Activated T-helper 1 cell treated with anti-CD3 and anti-CD28 coated beads, Interleukin-12 subunit alpha, Interleukin-12 subunit beta, Interleukin-2, Interleukin-4 antibody, amounts not matched to agents 30 ng/mL and 10 ng/mL and 1 ng/mL, durations not matched to agents 14 hours and 24 hours and 36 hours (primary cell): ENCODE measurements at places on chromosomes 12 and 14.

DNA sequence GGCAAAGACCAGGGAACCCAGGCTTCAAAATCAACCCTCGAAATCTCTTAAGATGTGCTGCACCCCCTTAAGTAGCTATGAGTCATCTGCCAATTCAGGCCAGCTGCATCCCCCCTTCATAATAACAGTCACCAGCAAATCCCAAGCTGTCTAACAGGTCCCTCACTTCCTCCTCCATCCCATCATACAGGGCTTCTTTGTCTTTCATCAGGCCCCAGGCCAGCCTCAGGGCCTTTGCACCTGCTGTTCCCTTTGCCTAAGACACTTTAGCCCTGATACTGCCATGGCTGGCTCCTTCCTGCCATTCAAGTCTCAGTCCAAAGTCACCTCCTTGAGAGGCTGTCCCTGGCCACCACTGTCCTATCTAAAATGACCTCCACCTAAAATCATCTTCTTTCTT lies 4.0 kb downstream of the RASAL1 start:
- no peak for DNase-seq

DNA sequence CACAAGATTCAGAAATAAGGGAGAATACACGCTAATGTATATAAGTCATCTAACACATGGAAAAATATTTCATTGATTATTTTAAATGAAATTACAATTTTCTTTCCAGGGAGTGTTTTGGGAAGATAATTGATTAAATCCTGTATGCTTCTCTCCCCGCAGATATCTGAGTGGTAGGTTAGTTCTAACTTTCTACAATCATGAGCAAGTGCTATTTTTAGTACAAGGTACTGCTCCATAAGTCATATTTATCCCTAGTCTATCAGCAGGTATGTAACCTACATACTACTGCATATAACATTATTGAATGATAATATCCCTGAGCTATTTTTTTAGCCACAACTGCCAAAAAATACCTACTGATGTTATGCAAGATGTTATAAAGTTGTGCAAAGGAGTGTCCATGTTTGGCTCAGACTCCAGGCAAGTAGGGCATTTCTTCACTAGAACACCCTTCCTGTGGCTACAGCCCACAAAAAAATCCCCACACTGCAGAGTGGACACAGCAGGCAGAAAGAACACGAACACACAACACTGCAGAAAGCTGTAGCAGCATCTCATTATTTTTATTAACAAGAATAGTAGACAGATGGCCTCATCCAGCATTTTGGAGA lies 87.0 kb downstream of the SEC23A start:
- no peak for DNase-seq

GRCh38 chr14:30551460-30551859 lies 7.5 kb upstream of the G2E3 start:
- no peak for DNase-seq

DNA sequence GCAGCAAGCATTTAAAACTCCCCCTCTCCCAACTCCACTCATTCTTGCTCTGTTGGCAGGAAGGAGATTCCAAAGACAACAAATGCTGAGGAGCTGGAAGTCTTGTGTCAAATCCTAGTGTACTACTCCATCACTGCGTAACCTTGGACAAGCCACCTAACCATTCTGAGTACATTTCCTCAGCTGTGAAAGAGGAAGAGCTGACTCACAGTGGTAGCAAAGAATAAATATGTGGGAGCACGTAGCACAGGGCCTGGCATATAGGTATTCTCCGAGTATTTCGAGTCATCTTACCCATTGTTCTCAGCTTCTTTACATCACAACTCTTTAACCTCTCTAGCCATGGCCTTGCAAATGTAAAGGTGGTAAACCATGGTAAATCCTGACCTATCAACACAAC lies 28.7 kb downstream of the EGLN3 start:
- no peak for DNase-seq

DNA sequence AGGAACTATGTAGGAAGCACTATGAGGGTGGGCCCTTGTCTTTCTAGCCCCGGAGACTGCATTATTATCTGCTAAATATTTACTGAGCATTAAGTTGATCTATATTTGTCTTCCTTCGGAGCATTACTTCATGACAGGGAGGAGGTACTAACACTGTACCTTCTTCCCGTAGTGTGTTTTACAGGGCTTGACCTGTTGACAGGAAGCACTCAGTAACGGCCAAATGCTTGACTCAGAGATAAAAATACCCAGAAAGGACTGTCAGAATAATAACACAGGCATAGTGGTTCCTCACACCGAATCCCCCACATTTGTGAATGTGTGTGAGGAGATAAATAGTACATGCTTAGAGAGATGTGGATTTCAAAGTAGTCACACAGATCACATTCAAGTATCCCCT lies 466.6 kb downstream of the EGLN3 start:
- DNase-seq: no peak

- DNase-seq: no peak
Measured at GRCh38 chr12:124618291-124618902, 51.0 kb upstream of the NCOR2 start.

GRCh38 chr12:4978737-4979136 lies 64.9 kb upstream of the KCNA5 start:
- no peak for DNase-seq
